Kidney tubule cell (primary cell): ENCODE measurements at places on chromosomes 2 and 18.

- no peak for DNase-seq
These were observed 268.7 kb downstream of the GLI2 start for GRCh38 chr2:121004359-121004758.

DNA sequence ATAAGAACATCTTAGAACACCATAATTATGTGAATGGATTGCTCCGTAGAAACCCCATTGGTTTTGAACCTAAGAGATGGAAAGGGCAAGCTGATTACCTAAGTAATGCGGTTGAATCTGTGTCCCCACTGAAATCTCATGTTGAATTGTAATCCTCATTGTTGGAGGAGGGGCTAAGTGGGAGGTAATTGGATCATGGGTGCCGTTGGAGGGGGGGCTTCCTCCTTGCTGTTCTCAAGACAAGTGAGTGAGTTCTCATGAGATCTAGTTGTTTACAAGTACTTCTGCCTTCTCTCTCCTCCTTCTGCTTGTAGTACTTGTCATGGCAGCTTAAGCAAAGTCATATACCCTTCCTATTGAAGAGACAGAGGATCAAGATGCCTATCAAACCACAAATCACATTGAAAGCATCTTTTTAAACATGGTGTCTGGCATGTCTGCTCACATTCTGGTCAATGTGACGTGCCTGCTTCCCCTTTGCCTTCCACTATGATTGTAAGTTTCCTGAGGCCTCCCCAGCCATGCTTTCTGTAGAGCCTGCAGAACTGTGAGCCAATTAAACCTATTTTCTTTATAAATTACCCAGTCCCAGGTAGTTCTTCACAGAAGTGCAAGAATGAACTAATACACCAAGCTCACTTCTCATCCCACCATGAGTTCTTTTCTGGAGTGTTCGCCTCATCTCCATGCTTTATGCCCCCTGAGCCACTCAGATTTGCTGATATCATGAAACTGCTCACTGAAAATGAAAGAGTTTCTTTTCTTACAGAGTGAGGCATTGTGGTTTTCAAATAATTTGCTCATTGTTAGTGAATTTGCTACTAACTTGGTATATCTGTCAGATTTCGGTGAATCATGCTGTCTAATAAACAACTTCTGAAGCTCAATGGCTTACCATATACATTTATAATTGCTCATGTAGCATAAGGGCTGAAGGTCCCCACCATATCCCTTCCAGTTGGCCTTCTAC is 23.6 kb downstream of the KCNE4 start:
- peak; percentile 65 for DNase-seq

- no peak for DNase-seq
These were observed 601 bp upstream of the ANO7 start for GRCh38 chr2:241187918-241188234.

- DNase-seq: no peak
These were observed 31.9 kb upstream of the GPC1 start for GRCh38 chr2:240403396-240404104.

DNA sequence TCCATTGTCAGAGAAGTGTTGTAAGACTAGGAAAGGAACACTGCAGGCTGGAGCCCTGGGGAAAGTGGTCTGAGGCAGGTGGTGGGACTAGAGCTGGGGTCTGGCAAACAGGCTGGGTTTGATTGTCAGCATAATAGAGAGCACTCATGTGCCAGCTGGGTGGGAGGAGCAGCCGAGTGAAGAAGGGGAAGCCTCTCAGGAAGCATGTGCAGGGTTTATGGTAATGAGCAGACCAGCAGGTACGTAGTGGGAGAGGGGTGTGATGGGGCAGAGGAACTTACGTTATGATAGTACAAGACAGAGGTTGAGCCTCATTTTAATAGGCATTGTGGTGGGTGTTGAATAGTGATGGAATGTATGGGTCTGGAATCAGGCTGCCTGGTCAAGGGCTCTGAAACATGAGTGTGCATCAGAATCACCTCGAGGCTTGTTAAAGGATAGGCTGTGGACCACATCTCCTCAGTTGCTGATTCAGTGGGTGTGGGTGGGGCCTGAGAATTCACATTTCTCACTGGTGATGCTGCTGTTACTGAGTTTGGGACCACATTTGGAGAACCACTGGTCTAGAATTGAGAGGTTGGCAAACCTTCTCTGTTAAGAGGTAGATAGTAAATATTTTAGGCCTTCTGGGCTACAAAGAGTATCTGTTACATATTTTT is 1.7 kb upstream of the MGAT5 start:
- DNase-seq: peak; percentile 44

GRCh38 chr18:36083729-36084128 is 16.4 kb upstream of the RPRD1A start:
- DNase-seq: no peak

DNA sequence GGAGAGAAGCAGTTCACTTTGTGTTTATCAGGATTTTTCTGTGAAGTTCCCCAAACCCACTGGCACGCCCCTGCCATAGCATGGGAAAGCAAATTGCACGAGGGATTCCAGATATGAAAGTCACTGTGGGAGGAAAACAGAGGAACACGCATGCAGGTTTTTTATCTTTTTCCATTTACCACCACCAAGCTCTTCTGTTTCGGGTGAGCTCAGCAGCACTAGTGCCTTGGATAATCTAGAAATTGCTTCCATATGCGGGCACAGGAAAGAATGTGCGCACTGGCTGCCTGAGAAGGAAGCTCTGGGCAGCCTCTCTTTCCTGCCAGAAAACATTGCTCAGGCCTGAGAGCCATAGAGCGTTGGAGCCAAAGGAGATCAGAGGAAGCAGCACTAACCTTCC is 65.9 kb upstream of the WIPF1 start:
- no peak for DNase-seq

DNA sequence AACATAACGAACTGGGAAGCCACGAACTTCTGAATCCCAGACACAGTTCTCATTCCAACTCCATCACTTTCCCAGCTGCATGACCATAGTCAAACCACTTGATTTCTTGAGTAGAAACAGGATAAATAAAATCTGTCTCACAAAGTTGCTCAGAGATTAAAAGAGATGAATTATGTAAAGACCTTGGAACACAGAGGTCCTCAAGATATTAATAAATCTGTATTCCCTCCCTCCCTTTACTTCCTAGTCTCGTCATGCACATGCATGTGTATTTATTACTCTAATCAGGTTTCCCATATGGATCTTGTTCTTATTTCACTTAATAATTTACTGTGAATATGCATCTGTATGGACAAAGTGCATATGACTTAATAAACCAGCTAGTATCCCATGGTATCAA is 21.1 kb upstream of the CSRNP3 start:
- DNase-seq: no peak

DNA sequence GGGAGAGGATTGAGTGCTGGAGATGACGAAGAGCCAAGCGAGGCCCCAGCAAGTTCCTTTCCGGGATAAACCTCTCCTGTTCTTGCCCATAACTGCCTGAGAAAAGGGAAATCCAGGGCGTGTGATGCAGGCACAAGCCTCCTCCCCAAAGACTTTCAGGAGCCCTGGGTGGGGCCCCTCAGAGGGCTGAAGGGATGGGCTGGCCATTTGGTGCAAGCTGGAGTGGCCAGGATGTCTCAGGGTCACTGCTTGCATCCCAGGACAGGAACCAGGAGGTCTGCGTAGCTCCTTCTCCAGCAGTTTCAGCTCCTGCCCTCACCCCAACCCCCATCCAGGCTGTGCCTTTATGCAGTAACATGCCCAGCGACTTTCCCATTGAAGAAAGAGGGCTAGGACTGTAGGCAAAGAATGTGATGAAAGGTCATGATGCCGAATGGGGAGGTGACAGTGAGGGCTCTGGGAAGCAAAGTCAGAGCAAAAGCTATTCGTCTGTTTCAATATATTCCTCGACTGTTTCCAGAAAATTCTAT is 80.2 kb downstream of the PXDN start:
- no peak for DNase-seq
